SIG-M5 (cell line): ENCODE measurements at places on chromosomes 3 and 15.

- no peak for DNase-seq
Measured at GRCh38 chr3:71673486-71673885, 51.7 kb downstream of the EIF4E3 start.

DNA sequence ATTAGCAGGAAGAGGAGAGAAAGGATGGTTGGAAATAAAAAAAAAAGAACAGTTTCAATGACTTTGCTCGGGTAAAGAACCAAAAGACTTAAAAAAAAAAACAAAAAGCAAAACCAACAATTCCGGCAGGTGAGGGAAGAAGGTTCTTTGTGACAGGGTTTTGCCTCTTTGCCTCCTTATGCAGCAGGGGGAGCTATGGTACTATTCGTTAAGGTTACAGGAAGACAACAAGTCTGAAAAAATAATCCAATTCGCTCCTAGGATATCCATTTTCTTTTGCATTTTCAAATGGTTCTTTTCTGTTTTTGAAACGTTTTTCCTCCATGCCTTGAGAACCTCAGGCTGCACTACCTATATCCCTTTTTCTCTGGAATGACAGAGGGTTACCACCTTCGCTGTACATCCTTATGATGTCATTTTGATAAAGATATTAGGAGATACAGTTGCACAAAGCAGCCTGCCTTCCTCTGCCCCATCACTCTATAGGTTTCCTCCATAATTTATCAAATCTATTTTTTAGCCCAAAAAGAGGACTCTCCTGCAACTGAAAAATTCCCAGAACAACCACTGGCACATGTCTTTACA is 55.0 kb downstream of the CFAP20DC start:
- DNase-seq, result no peak

DNA sequence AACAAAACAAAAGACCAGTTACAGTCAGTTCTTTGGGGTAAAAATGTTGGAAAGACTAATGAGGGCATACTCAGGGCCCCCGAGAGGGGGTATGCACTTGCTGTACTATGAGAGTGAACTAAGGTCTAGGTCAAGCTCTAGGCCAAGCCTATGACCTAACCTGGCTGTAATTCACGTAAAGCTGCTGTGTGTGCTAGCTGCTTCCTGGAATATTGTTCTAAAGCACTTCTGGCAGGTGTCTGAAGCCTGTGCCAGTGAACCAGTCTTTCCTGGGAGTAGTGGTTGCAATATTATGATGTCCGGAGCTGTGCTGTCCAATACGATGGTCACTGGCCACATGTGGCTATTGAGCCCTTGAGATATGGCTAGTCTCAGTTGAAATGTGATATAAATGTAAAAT is 13.1 kb upstream of the CX3CR1 start:
- no peak for DNase-seq

- DNase-seq, result no peak
Measured at GRCh38 chr15:38555686-38556334, 8.8 kb downstream of the RASGRP1 start.
